NCI-H1092 (cell line): ENCODE measurements at places on chromosomes 16 and 17.
A peak's percentile ranks its signal among the peaks of the same experiment; 100 is the strongest.

GRCh38 chr17:14522795-14523387, 222.0 kb downstream of the HS3ST3B1 start:
- no peak for DNase-seq

DNA sequence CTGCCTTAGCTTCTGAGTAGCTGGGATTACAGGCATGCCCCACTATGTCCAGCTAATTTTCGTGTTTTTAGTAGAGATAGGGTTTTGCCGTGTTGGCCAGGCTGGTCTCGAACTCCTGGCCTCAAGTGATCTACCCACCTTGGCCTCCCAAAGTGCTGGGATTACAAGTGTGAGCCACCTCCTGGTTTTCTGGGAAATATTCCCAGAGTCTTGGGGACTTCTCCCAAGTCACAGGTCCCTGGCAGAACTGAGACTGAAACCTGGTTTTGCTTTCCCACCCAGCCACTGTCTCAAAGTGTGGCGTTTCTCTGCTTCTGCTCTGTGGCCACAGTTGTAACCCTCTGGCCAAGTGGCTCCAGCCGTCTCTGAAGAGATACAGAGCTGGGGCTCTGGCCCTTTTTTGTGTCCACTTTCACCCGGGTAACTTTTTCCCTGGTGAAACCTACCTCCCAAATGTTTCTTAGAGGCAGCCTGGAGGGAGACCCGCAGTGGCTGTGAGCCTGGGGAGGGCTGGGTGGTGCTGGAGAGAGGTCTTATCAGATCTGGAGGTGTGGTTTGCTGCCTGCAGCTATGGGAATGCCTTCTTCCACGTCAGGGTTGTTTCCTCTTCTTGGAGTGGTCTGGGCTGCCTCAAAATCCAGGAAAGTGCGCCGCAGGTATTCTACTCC, 5.1 kb downstream of the KSR1 start:
- no peak for DNase-seq

DNA sequence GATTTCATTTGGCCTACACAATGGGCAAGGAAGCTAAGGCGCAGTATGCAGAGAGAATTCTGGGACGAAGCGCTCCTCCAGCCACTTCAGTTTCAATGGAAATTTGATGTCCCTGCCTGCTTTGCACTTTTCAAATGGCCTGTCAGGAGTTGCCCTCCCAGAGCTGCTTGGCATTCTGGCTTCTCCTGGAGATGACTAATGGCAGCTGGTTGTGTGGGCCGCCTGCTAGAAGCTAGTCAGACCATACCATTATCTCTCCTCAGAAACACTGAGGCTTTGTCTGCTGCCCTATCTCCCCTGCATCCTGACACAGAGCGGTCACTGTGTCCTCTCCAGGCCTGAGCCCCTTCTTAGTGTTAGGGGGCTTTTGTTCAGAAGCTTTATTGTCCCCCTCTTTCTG, 180.1 kb downstream of the SPECC1 start:
- no peak for DNase-seq

DNA sequence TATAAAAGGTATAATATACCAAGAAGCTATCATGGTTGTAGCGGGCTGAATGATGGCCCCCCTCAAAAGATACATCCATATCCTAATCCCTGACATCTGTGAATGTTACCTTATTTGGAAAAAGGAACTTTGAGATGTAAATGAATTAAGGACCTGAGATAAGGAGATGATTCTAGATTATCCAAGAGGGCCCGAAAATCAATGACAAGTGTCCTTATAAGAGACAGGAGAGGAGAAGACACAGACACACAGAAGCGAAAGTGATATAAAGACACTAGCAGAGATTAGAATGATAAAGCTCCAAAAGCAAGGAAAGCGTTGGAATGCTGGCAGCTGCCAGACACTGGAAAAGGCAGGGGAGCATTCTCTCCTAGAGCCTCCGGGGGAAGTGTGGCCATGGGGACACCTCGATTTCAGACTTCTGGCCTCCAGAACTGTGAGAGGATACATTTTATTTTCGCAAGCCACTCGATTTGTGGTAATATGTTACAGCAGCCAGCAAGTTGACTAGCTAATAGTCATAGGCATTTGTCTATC, 12.5 kb upstream of the GP1BA start:
- DNase-seq = no peak

DNA sequence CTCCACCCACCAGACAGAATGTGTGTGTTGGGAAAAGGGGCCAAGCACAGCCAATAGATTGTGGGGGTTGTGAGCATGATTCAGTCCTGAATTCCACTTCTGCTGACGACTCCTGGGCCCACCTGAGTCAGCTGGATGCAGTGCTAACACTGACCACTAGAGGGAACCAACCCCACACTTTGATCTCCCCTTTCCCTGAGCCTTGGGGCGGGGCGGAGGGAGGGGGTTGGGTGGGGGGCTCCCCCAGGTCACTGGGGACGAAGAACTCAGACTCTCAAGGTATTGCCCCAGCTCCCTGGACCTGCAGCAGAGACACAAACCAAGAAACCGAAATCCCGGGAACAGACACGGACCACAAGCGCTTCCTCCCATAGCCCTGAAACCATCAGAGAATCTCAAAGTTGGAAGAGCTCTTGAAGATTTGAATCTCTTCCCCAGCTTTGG, 621 bp upstream of the CSHL1 start:
- DNase-seq = no peak

GRCh38 chr16:67013823-67014633, 14.9 kb upstream of the CBFB start:
- DNase-seq = peak; percentile 70

- DNase-seq = no peak
These were observed 1.7 kb upstream of the NLRC3 start for GRCh38 chr16:3578610-3579551.

GRCh38 chr16:49596648-49597291, 223.2 kb downstream of the C16orf78 start:
- DNase-seq = no peak

- no peak for DNase-seq
These were observed at the start of gene SPHK1 for GRCh38 chr17:76384222-76384986. SPHK1 (plus strand) TSS chr17:76384609; CDS start chr17:76385645, 1,036 bp downstream.

DNA sequence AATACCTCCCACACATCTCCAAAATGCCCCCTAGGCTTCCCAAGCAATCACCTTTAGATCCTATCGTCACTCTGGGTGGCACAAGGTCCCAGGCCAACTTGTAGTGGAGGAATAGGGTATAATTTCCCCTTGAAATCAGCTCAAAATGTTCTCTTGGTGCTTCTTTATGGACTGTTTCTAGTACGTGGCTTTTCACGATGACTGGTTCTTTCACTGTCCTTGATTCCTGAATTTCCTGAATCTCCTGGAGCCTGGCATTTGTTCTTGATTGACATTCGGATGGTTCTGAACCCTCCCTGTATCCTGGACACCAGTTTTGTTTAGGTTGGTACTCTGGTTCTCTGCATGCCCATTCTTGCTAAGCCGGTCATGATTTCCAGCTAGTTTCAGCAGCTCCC, 6.9 kb upstream of the VPS53 start:
- no peak for DNase-seq

DNA sequence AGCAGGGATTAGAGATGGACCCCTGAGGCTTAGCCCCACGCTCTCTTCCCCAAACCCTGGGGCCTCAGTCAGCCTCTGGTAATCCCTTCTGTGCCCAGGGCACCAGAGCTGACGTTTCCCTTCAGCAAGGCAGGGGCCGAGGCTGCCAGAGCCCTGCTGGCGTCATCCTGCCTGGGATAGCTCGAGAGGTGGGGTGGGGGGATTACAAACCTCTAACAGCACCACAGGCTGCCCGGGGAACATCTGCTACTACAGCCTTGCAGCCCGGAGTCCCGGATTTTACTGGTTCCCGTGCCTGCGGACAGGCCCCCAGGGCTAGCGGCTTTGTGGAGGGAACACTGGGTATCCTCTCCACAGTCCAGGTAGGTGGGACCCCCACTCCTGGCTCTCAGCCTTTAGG, at the start of gene AANAT:
Gene AANAT (plus strand): TSS at position 238 of the 400 bp plus-strand sequence. CDS start 1,144 bp downstream, outside the sequence.
- no peak for DNase-seq

GRCh38 chr17:66810951-66811682, 23.8 kb upstream of the CACNG5 start:
- no peak for DNase-seq

GRCh38 chr16:57036945-57037344, 47.6 kb downstream of the NLRC5 start:
- DNase-seq = no peak

DNA sequence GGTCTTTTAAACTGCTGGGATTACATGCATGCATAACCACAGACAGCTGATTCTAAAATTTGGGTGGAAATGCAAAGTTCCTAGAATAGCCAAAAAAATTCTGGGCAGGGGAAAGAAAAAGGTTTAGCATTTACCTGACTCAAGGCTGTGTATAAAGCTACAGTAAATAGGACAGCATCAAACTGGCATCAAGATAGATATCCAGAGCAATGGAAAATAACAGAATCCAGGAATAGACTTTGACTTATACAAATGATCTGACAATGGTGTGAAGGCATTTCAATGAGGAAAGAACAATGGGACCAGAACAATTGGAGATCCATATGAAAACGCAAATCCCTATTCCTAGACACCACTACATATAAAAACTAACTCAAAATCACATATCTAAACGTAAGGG, 12.9 kb downstream of the ANKFY1 start:
- no peak for DNase-seq

- DNase-seq = no peak
These were observed 71.8 kb upstream of the MRTFB start for GRCh38 chr16:13999071-13999894.

GRCh38 chr17:74196541-74197317, 6.7 kb upstream of the RPL38 start:
- no peak for DNase-seq
